ENCODE measurements at places on chromosomes 3 and 15.

DNA sequence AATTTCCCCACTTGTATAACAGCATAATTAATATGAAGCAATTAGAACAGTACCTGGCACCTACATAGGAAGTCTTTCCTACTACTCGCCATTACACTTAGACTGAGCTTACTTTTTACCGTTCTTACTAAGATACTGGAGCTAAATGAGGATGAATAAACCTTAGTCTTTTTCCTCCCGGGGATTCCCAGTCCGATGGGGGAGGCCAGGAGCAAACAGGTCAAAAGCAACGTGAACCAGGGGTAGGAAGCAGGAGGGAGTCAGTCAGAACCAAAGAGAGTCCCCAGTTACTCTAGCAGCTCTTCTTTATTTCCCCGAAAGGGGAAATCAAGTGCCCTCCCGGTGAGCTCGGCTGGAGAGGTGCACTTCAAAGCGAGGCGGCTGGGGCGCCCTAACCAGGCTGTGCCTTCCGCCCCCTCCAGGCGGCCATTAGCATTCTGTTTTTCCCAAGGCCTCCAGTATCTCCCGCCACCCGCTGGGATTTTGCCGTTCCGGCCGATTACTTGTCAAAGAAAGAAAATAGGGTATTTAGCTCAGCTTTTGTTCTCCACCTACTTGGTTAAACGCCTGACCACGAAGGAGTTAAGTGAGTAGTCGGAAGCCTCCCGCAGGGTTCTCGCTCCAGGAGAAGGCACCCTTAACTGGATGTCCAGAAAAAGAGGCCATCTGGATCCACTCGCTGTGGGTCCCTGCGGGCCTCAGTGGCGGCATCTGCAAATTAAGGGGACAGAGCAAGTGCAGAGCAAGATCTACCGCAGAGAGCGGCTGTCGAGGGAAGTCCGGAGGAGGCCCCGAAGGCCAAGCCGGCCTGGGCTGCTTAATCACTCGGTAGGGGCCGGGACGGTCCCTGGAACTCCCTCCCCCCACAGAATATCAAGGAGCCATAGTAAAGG, 6.3 kb upstream of the EOMES start:
- no peak for DNase-seq

- DNase-seq, result no peak
Observed at GRCh38 chr3:88033079-88033478, 25.7 kb downstream of the CGGBP1 start.

DNA sequence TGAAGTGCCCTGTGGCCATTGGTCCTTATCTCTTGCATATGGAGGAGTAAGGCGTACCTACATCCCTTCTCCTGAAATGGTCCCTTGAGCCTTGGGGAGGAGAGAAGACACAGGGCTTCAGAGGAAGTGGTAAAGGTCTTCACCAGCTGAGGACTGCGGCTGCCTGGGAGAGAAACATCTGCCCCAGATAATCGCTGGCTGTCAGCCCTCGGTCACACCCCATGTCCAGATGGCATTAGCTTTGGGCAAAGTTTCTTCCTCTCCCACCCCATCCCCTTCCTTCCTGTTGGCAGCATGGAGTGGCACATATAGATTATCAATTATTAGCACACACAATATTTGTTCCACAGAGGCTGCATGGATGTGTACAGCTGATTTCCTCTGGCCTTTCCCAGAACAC, 61.6 kb downstream of the LRTM1 start:
- no peak for DNase-seq

- peak; percentile 26 for DNase-seq
Observed at GRCh38 chr15:23467110-23467600, 20.1 kb upstream of the GOLGA6L2 start.

GRCh38 chr3:63995086-63995485, 28.2 kb downstream of the PSMD6 start:
- DNase-seq, result no peak

DNA sequence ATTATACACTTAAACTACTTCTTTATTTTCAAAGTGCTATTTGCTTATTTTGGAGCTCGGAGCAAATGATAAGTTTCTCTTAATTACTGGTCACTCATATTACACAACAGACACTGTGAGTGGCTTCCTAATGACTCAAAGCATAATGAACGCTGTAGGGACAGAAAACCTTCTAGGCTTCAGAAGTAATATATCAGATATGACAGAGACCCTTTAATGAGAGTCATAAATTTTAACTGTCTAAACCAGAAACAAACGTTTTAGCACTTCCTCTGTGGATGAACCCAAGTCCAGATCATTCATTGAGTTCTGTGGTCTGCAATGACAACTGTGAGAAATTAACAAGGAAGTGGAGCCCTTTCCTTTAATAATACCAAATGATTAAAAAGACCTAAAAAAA, 66.6 kb downstream of the ARPP21 start:
- DNase-seq, result no peak

- DNase-seq, result no peak
Observed at GRCh38 chr15:85563328-85563727, 182.9 kb downstream of the AKAP13 start.

- DNase-seq, result no peak
Observed at GRCh38 chr15:77532846-77533245, 99.9 kb downstream of the LINGO1 start.

DNA sequence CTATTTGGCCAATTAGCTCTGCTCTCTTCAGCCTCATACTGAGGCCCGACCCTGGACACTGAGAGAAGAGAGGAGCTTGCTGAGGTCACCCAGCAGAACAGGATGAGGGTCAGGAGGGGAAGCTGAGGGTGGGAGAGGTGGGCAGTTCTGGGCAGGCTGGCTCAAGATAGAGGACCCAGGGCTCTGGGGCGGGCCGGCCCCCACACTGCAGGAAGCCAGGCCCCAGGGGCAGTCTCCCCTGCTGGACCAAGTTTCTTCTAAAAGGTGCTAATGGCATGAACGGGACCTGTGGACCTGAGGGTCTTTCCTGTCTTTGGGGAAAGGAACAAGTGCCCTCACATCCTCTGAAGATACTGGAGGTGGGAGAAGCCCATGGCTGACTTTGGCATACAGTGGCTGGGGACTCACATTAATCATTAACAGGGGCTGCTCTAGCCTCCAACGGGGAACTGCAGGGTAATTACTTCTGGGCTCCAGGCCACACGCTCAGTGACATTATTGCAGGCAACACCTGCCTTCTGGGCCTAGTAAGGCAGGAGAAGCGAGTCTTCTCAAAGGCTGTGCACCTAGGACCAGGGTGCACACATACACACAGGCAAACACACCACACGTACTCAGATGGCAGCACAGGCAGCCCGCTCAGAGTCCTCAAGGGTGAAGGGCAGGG, 10.6 kb downstream of the HCN4 start:
- DNase-seq, result no peak

All from stromal cell of bone marrow (primary cell).